ENCODE measurements at places on chromosomes 16 and 17.

GRCh38 chr17:77146882-77147281 is 6.1 kb downstream of the SEC14L1 start:
- no peak for DNase-seq

- no peak for DNase-seq
Measured at GRCh38 chr16:17591655-17592405, 121.1 kb upstream of the XYLT1 start.

GRCh38 chr16:47449788-47450187 is 11.1 kb downstream of the ITFG1 start:
- DNase-seq = no peak

GRCh38 chr17:35846055-35846809 is 22.5 kb downstream of the HEATR9 start:
- no peak for DNase-seq

- no peak for DNase-seq
Measured at GRCh38 chr17:81414756-81415516, 19.7 kb downstream of the BAHCC1 start.

- no peak for DNase-seq
Measured at GRCh38 chr17:77527409-77527808, 386.6 kb downstream of the SEC14L1 start.

- peak; percentile 52 for DNase-seq
Measured at GRCh38 chr16:5615868-5616642, 518.5 kb upstream of the EEF2KMT start.

- DNase-seq = no peak
Measured at GRCh38 chr17:82376042-82376730, 4.6 kb downstream of the UTS2R start.

DNA sequence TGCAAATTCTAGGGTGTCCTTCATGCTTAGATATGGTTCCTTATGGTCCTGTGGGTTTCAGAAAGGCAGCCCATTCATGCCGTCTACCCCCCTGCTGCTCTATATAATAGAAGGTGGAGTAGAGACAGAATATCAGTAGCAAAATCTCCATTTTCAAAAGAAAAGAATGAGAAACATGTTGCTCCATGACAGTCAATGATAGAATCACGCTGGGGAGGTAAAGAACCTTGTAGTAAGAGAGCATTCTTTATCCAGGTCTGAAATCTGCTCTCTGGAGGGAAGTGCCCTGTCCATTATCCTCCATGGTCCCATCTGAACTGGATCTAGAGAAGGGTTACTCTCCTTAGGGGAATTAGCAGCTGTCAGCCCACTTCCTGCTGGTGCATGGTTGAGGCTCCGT is 272.8 kb downstream of the WWOX start:
- DNase-seq = no peak

DNA sequence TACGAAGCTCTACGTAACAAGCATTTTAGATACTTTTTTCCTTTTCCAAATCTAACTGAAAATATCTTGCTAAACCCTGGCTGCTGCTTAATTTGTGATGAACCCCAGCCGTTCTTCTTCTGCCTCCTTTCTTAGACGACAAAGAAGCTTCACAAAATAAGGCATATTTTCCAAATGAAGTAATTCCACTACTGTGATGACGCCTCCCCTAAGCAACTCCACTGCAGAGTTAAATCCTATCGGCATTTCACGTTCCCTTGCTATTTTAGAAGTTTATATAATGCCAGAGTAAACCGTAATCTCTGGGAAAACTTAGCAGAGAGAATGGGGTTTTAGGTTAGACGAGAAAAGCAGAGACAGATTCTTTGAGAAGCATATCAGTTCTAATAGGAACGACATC is 683.1 kb upstream of the SALL1 start:
- DNase-seq = no peak

DNA sequence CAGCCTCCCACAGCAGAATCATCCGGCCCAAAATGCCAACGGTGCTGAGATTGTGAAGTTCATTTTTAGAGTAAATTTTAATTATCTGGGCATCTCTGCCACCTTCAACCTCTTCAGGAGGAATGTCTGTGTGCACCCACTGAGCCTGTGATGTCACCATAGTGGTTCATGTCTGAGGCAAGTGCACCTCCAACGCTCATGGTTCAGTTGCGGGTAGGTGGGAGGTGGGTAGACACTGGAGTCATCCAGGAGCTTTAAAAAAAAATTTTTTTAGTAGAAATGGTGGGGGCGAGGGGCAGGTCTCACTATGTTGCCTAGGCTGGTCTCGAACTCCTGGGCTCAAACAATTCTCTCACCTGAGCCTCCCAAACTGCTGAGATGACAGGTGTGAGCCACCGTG is 1.9 kb downstream of the FLYWCH1 start:
- no peak for DNase-seq

DNA sequence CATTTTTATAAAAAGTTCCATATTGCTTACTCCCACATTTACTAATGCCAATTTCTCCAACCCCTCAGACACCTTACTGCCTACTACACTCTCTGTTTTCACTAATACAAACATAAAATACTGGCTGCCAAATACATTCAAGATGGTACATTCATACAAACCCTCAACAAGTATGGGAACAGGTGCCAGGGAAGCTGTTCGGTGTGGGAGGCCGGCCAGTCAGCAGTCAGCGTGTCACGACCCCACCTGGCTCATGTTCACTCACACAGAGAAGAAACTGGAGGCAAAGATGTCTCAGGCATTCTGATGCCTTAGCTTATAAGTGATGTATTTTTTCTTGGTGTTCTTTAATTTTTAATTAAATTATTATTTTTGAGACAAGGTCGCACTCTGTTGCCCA is 42.4 kb upstream of the TRAP1 start:
- DNase-seq = no peak

DNA sequence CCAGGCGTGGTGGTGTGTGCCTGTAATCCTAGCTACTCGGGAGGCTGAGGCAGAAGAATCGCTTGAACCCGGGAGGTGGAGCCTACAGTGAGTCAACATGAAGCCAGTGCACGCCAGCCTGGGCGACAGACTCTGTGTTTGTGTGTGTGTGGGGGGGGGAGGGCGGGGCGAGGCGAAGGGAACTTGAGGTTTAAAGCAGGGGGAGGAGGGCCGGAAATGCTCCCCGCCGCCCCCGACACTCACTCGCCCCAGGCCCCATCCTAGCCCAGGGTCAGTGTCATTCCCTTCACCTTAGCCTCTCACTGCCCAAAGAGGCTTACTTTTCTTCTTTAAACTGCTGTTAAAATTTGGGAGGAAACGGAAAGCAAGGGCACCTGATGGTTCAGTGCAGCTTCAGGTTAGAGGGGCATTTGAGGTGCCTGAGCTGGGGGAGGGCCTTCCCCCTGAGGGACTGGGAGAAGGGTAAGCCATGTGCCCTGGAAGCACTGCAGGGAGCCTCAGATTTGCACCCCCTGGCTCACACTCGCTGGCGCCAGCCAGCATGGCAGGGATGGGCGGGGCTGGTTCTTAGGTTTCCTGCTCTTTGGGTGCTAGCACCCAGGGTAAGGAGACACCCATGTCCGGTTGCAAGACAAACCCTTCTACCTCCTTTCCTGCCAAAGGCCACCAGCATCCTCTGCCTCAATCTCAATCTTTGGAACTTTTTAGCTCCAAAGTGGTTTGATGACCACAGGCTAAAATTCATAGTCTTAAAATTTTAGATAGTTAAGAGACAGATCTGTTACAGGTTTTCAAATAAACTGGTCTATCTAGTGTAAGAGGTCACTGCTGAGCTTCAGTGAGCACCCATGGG is 2.2 kb upstream of the LIMD2 start:
- DNase-seq = no peak

- no peak for DNase-seq
Measured at GRCh38 chr16:66930189-66930588, 4.0 kb downstream of the CIAO2B start.

DNA sequence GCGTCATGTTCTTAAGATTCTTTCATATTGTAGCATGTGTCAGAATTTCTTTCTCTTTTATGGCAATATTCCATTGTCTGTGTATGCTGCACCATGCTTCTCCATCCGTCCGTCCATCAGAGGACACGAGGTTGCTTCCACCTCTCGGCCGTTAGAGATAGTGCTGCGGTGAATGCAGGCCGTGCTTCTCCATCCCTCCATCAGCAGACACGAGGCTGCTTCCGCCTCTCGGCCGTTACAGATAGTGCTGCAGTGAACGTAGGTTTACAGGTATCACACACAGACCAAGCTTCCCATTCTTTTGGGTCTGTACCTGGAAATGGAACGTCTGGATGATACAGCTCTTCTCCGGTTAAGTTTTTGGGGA is 113.5 kb downstream of the CMIP start:
- DNase-seq = no peak

DNA sequence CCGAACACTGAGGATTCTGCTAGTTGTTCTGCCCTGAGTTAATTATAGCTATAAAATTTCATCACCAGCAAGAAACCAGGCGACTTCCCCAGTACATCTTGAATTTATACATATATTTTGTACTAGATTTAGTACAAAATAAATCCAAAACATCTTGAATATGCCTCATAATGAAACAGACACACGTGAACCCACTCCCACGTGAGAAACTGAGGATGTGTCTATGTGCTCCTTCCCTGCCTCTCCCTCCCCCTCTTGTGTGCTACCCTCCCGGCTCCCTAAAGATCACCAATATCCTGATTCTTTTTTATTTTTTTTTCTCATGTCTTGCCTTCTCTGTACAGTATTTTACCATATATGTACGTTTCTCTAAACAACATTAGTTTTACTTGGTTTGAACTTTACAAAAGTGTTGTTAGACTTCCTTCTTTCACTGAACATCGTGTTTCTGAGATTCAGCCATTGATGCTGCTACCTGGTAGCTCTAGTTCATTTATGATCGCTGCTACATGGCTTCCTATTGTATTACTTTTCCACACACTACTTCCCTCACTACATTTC is 1.1 kb upstream of the LCMT1 start:
- DNase-seq = no peak

GRCh38 chr17:39114723-39115122 is 36.7 kb downstream of the PLXDC1 start:
- DNase-seq = no peak

DNA sequence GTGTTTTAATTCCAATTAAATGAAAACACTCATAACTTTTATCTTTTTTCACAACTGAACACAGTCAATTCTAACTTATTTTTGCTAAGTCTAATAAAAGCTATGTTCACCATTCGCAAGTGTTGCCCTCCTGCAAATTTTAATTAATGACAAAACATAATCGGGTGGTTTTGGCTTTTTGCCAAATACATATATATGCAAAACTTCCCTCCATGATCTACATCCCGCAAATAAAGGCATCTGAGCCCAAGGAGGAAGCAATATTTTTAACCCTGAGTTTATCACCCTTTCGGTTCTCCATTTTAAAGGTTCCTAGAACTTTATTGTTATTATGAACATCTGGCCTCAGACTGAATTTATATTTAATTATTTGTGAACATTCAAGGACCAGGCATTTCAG is 507.9 kb downstream of the CDH13 start:
- no peak for DNase-seq

GRCh38 chr16:85928401-85928820 is 29.4 kb downstream of the IRF8 start:
- peak; percentile 12 for DNase-seq

GRCh38 chr17:48445248-48445620 is 15.2 kb upstream of the SKAP1 start:
- no peak for DNase-seq

DNA sequence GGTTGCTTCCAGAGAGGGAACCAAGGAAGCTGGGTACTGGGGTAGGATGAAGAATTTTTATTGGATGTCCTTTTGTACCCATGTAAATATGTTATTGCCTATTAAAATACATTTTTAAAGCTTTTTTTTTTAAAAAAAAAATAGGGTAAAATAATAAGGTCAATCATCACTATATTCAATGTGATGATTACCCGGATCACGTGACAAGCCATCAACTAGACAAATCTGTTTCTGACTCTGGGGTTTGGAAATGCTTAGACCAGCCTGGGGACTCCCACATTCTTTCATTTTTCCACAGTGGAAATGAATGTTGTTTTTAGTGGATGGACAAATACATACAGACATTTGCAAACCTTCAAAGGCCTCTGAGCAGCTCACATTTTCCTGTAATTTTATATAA is 79.9 kb upstream of the KIFC3 start:
- no peak for DNase-seq

- DNase-seq = no peak
Measured at GRCh38 chr17:73910206-73910605, 266.0 kb upstream of the SDK2 start.

- peak; percentile 45 for DNase-seq
Measured at GRCh38 chr16:88928405-88929090, 48.5 kb downstream of the CBFA2T3 start.

DNA sequence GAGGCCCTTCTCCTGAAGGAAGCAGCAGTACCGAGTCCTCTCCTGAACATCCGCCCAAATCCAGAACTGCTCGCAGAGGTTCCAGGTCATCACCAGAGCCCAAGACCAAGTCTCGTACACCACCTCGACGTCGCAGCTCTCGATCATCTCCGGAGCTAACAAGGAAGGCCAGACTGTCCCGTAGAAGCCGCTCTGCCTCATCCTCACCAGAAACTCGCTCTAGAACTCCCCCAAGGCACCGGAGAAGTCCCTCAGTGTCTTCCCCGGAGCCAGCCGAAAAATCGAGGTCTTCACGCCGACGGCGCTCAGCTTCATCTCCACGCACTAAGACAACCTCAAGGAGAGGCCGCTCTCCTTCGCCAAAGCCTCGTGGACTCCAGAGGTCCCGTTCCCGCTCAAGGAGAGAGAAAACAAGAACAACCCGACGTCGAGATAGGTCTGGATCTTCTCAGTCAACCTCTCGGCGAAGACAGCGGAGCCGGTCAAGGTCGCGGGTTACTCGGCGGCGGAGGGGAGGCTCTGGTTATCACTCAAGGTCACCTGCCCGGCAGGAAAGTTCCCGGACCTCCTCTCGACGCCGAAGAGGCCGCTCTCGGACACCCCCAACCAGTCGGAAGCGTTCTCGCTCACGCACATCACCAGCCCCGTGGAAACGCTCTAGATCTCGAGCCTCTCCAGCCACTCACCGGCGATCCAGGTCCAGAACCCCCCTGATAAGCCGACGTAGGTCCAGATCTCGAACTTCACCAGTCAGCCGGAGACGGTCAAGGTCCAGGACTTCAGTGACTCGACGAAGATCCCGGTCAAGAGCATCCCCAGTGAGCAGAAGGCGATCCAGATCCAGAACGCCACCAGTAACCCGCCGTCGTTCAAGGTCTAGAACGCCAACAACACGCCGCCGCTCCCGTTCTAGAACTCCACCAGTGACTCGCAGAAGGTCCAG is 11.3 kb downstream of the ELOB start:
- no peak for DNase-seq

DNA sequence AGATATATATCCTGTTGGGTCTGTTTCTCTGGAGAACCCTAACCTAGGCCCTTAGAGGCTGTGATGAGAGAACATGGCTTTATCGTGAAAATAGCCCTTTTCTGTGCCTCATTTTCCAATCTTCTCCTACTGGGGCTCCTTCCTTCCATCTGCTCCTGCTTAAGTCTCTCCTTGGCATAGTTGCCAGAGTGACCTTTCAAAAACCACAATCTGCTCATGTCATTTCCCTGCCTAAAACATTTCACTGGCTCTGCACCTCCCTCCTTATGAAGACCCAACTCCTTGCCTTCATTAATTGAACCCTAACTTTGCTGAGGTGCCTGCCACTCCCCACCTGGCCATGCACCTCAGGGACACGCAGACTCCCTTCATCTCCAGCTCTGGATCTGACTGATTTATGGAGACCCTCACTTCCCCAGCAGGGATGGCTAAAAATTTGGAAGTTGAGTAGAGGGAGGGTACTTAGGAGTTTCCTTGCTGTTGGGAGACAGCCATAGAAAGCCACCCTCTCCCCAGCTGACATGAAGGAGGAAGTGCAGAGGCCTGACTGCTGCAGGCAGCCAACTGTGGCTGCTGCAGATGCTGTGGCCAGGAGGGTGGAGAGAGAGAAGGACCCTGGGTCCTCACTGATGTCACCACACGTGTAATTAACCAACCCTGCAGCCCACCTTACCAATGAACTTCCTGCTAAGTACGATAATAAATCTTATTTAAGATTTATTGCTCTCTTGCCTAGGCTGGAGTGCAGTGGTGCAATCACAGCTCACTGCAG is 6.3 kb upstream of the GGA2 start:
- no peak for DNase-seq

All from DMS79 treated with DMSO at 0.1 percent for 48 hours (cell line).